HCEC 1CT (cell line): ENCODE measurements at places on chromosomes 1 and 21.

GRCh38 chr1:184865831-184866230 lies 108.5 kb downstream of the NIBAN1 start:
- no peak for DNase-seq

DNA sequence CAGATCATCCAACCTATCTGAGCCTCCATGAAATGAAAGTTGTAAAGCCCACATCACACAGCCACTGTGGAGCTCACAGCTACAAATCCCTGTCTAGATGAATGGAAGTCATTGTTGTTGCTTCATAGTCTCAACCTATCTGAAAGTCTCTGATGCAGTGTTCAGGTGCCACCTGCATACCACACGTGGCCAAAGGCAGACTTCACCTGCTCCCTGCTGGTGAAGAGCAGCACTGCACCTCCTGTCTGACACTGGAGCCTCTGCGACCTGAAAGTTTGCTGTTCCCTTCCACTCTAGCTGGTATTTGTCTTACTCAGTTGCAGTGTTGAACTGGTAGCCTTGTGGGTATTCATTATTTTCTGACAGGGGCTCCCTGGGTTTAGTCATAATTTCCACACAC lies 18.4 kb downstream of the LORICRIN start:
- DNase-seq: no peak

- DNase-seq: no peak
Measured at GRCh38 chr1:66723985-66724384, 28.3 kb upstream of the DYNLT5 start.

DNA sequence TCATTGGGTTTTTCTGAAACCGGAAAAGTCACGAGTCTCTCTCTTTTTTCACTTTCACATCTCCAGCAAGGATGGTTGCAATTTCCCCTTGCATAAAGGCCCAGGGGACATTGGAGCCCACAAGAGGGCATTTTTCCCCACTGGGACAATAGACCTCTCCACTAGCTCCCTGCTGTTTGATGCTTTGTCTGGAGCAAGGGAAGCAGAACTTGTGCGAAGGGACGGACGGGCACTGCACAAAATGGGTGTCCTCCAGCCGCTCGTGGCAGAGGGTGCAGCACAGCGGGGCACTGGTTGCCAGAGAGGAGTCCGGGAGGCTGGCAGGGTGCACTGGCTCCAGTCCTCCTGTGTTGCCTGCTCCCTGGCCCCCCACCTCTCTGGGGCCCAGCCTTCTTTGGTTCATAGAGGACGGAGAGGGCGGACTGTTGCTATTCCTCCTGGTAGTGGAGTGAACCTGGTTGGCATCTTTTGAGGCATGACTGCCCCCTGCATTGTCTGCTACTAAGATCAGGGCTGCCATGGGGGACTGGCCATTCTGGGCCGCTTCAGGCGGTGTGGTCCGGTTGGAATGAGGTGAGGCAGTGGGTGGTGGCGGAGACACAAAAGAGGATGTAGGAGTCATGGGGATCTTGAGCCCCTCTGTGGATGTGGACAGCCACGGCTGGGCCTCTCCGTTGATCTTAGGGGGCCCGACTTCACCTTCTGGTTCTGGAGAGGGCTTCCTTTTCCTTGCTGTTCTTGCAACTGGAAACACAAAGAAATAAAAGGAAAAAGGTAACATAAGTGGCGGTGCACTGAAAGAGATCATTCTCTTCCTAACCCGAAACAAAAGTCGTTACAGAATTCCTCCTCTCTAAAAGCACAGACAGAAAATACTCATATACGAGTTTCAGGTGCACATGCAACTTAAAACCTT lies 2.6 kb downstream of the IRF2BP2 start:
- DNase-seq: no peak

GRCh38 chr1:222373216-222373615 lies 174.7 kb downstream of the HHIPL2 start:
- no peak for DNase-seq

- peak; percentile 86 for DNase-seq
Measured at GRCh38 chr1:12619792-12620487, 1.9 kb upstream of the DHRS3 start.

- DNase-seq: peak; percentile 55
Measured at GRCh38 chr1:181079382-181079781, 9.1 kb upstream of the IER5 start.

DNA sequence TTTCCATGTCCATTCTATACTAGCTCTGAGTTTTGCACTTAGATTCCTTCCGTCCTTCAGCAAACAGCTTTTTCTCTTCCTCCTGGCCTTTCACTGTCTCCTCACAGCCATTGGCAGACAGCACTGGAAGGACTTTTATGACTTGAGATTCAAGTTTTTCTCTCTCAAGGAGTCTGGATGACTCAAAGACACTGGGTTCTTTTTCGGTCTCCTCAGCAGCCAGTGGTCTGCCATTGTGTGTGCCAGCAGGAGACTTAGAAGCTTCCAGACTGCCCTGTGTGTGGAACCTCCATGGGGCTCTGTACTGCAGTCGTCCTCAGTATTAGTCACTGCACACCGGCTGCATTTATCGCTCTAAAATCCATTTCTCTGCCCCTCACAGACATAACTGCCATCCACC lies 30.5 kb downstream of the NTNG1 start:
- DNase-seq: no peak

DNA sequence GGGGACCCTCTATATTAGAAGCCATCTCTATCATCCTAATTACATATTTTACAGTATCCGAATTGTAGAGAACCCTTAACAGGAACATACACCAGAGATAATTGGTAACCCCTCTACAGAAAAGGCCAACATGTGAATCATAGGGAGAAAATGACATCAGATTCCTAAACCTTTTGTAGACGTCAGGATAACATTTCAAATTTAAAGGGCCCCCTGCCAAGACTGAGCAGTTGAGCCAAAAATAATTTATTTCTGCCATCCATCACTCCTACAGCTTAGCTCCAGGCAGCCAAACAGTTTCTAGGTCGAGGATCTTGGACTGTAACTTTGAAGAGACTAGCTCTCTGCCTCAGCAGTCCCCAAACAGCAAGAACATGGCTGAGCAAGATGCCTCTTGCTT lies 21.2 kb downstream of the ZNF697 start:
- DNase-seq: peak; percentile 17

DNA sequence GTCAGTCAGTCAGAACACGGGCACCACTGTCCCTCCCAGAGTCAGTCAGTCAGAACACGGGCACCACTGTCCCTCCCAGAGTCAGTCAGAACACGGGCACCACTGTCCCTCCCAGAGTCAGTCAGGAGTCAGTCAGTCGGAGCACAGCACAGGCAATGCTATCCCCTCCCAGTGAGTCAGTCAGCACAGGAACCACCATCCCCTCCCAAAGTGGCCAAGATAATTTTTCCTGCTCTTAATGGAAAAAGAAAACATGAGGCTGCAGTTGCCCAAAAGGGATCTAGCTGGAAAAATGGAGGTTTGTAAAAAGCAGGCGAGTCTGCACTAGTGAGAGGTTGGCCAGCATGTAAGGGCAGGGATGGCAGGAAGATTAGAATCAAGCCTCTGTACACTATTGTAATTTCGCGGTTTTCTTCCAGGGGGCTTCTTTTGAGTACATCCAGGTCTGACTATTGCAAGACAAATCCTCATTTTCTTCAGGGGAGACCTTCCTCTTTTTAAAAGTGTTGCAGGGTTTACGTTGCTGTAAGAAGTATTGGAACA lies 213.8 kb downstream of the SIPA1L2 start:
- no peak for DNase-seq

- DNase-seq: peak; percentile 29
Measured at GRCh38 chr1:202207292-202207691, 13.7 kb downstream of the LGR6 start.

DNA sequence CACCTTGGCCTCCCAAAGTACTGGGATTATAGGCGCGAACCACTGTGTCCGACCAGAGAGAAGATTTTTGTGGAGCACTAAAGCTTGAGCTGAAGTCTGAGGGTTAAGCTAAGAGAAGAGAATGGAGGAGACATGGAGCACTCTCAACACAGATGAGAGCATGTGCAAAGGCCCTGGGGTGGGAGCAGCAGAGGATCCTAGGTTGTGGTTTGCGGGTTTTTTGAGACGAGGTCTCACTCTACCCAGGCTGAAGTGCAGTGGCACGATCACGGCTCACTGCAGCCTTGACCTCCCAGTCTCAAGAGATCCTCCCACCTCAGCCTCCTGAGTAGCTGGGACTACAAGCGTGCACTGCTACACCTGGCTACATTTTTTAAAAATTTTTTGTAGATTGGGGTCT lies 30.5 kb downstream of the FBXO2 start:
- no peak for DNase-seq

- DNase-seq: peak; percentile 40
Measured at GRCh38 chr1:36327421-36328087, 4.1 kb upstream of the EVA1B start.
